ENCODE measurements at places on chromosomes 11 and 22. TPM values are rescaled to one million over a fixed set of nuclear protein-coding genes. Genes with fewer than 3 reads are reported as not detected.

Gene GSTT2B
- total RNA-seq: not detected

Gene CBLIF
- total RNA-seq: not detected

Gene UQCR10
- 126 TPM for total RNA-seq

Gene MPST
- total RNA-seq: 43.4 TPM

Gene FJX1
- 41.9 TPM for total RNA-seq

Gene LDLRAD3
- total RNA-seq: 22.2 TPM

Gene MMP1
- total RNA-seq: 0.71 TPM

Gene TMEM86A
- 0.29 TPM for total RNA-seq

Gene VPREB1
- not detected for total RNA-seq

Measured in A549 treated with RU486 at 1 μM for 4 hours (cell line).